ENCODE measurements at places on chromosomes 5 and 9. TPM values are rescaled to one million over a fixed set of nuclear protein-coding genes. Genes with fewer than 3 reads are reported as not detected.

FBN2 gene
- 13.0 TPM for total RNA-seq

ELAVL2 gene
- total RNA-seq: not detected

SPINK13 gene
- 0.27 TPM for total RNA-seq

IRX2 gene
- total RNA-seq: 2.1 TPM

TAF11L10 gene
- total RNA-seq: not detected

TMEM174 gene
- not detected for total RNA-seq

C9orf50 gene
- total RNA-seq: 0.36 TPM

GPR151 gene
- not detected for total RNA-seq

ANKRD34B gene
- total RNA-seq: 0.16 TPM

FBLL1 gene
- total RNA-seq: 0.08 TPM

SPATA6L gene
- total RNA-seq: 2.5 TPM

IRX1 gene
- not detected for total RNA-seq

SPATA31A3 gene
- not detected for total RNA-seq

PCA3 gene
- total RNA-seq: not detected

FOXD4L3 gene
- total RNA-seq: not detected

Data from A549 treated with Mapracorat at 1 μM for 4 hours (cell line).